ENCODE measurements at places on chromosomes 5 and 9.

DNA sequence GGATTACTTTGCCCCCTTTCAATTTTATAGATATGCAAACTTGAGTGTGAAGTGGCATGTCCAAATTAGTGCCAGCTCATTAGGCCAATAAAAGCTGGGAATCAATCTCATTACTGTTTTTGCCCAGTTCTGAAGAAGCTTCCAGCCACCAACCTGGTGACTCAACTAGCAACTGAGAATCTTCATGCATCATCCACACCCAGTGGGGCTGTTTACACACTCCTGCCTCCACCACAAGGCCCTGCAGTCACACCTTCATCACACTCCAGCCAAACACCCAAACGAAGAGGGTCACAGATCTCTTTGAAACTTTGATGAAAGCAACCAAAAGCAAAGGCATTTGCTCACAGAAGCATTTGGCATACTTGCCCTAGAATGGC is 41.3 kb upstream of the S1PR3 start:
- DNase-seq: no peak

- DNase-seq: no peak
These were observed 11.5 kb upstream of the CPLX2 start for GRCh38 chr5:175859916-175860315.

GRCh38 chr5:58106754-58107410 is 353.0 kb downstream of the PLK2 start:
- no peak for DNase-seq

DNA sequence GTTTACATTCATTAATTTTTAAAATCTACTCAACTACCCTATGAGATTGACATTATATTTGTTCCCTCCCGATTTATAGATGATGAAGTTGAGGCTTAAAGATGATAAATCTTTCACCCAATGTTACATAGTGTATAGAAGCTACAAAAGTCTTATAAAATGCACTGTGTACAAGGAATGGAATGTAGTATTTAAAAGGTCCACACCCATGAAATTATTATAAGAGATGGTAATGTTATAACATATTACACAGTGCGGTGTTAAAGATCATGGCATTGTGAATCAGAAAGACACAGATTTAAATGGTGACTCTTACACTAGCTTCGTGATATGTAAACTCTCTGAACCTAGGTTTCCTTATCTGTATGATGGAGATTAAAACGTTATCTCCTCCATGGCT is 141.6 kb upstream of the CHD1 start:
- no peak for DNase-seq
